ENCODE measurements at places on chromosomes 7 and 10. TPM values are rescaled to one million over a fixed set of nuclear protein-coding genes. Genes with fewer than 3 reads are reported as not detected.
A peak's percentile ranks its signal among the peaks of the same experiment; 100 is the strongest.

- no peak overlapping the region for H3K27ac ChIP-seq
- peaks cover 9% of the 10 kb centered on the region for H3K4me1 ChIP-seq
- H3K27me3 ChIP-seq = peaks cover 44% of the 10 kb centered on the region
- no peak for DNase-seq
- no peak overlapping the region for H3K4me3 ChIP-seq
Measured at GRCh38 chr10:100565206-100565985, 29.7 kb downstream of the HIF1AN start.

GRCh38 chr10:91887272-91888076 lies 21.8 kb downstream of the FGFBP3 start:
- H3K4me3 ChIP-seq = peak overlapping the region; percentile 77
- peaks cover 9% of the 10 kb centered on the region for H3K4me1 ChIP-seq
- H3K27ac ChIP-seq = peak overlapping the region; percentile 63
- DNase-seq = peak; percentile 41
- H3K36me3 ChIP-seq = no peaks in the 10 kb centered on the region

C10orf53 gene
- not detected for total RNA-seq

GRCh38 chr10:29951441-29951931 lies 107.9 kb downstream of the JCAD start:
- DNase-seq = no peak
- H3K27ac ChIP-seq = no peak overlapping the region
- H3K4me3 ChIP-seq = no peak overlapping the region

DNA sequence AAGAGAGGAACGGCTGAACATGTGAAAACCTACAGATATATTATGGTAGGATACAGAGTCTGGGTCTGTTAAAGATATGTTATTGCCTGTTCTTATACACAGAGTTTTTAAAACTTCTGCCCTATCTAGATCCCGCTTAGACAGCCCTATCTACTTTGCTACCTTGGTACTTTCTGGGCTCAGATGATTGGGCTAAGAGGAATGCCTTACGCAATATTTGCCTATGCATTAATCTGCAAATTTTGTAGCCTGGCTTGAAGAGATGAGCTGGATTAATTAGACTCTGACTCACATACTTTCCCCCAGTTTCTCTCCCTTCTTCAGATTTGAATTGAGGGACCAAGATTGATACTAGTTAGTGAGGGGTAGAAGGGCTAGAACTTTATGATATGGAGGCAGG lies 33.6 kb upstream of the A1CF start:
- H3K27me3 ChIP-seq = peaks cover 5% of the 10 kb centered on the region
- H3K4me3 ChIP-seq = no peak overlapping the region
- no peaks in the 10 kb centered on the region for H3K36me3 ChIP-seq
- no peak overlapping the region for H3K27ac ChIP-seq

DNA sequence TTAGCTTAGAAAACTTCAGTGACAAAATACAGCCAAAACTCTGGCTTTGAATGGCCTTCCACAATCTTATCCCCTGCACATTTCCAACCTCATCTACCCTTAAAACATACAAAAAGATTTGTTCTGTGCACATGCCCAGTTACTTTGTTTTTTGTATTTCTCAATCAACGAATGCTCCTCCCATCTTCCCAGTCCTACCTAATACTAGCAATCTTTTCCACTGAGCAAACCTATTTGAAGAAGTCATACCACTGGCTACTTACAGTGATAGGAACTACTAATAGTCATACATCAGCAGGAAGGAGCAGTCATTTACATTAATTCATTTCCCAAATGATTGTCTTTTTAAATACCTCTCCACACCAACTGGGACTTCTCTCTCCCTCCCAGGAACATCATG lies 2.5 kb downstream of the USP54 start:
- H3K4me1 ChIP-seq = peaks cover 19% of the 10 kb centered on the region
- no peak for DNase-seq
- no peak overlapping the region for H3K4me3 ChIP-seq
- no peak overlapping the region for H3K27ac ChIP-seq

DNA sequence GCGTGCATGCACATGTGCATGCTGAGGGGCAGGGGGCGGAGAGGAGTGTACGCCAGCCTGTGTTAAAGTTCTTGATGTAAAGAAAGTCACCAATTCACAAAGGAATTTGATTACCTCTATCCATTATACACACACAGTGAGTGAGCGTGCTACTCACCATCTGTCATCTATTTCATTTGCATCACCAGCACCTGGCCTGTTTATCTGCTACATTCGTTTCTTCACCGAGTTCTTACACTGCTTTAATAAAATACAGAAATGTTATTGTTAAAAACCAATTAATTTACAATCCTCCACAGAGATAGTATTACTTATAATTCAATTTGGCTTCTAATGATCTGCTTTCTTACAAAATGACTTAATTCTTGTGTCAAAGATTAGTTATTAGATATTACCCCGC lies 32.6 kb downstream of the NEUROD6 start:
- H3K36me3 ChIP-seq = no peaks in the 10 kb centered on the region
- no peaks in the 10 kb centered on the region for H3K4me1 ChIP-seq
- H3K27ac ChIP-seq = no peak overlapping the region

DNA sequence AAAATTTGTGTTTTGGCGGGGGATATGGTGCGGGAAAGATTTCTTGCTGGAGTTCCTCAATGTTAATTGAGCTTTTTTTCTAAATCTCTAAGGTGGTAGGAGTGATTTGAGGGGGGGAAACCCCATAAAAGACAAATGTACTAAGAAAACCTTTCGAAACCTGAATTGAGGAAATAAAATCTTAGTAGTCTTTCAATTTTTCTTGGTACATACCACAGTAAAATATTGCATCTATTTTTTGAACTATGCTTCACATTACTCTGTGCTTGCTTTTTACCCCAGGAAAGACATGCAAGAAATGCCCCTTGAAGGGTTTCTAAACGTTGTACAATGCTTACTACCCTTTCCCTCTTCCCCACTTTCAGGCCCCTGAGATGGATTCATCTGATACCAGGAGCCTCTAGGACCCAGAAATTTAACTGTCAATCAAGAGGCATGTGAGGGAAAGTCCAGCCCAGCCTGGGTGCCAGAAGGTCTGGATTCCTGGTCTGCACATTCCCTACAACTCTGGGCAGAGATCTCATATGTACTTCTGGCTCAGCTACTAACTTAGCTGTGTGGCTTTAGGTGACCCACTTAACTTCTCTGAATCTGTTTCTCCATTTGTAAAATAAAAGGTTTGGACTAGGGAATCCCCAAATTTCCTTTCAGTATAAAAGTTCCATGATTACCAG lies 5.8 kb upstream of the PDCD4 start:
- DNase-seq = no peak
- H3K27ac ChIP-seq = peak overlapping the region; percentile 96
- H3K27me3 ChIP-seq = no peaks in the 10 kb centered on the region

GRCh38 chr7:127954357-127954748 lies 76.9 kb downstream of the LRRC4 start:
- no peaks in the 10 kb centered on the region for H3K27me3 ChIP-seq
- H3K27ac ChIP-seq = no peak overlapping the region
- peaks cover 3% of the 10 kb centered on the region for H3K4me1 ChIP-seq
- peaks cover 20% of the 10 kb centered on the region for H3K36me3 ChIP-seq
- no peak overlapping the region for H3K4me3 ChIP-seq
- DNase-seq = no peak

FAM25G gene
- not detected for total RNA-seq

DNA sequence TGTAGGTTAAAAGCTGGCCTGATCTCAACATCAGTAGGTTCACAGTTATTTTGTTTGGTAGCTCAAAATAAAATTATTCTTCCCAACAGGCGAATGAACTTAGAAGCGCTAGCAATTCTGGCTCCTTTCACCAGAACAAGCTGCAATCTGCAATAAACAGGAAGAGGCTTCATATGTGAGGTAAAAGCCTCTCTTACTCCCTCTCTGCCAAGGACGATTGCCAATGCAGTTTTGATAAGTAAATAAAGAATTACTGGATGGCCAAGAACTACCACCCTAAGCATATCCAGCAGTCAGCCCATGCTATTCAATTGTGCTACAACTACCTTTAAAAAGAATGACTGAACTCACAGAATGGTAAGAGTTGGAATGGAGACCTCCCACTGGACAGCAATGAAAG lies 150.0 kb upstream of the LAMB4 start:
- no peak overlapping the region for H3K27ac ChIP-seq
- H3K4me3 ChIP-seq = no peak overlapping the region
- peaks cover 23% of the 10 kb centered on the region for H3K4me1 ChIP-seq

DNA sequence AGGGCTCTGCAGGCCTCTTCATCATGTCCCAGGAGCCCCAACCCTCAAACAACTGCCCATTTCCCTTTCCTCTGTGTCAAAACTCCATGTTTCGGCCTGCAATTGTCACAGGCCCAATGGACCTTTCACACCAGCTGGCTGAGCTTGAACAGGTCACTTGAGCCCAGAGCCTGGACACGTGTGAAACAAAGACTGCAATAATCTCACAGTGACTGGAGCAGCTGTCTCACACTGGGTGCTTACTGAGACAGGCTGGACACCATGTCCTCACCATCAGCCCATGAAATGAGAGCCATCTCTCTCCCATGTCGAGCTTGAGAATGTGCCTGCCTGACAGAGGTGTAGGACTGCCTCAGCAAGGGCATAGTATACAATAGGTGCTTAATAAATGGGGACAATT lies 19.5 kb upstream of the EIF5AL1 start:
- no peak overlapping the region for H3K4me3 ChIP-seq
- H3K36me3 ChIP-seq = no peaks in the 10 kb centered on the region
- H3K27ac ChIP-seq = no peak overlapping the region
- H3K4me1 ChIP-seq = no peaks in the 10 kb centered on the region
- no peak for DNase-seq
- peaks cover 5% of the 10 kb centered on the region for H3K27me3 ChIP-seq

DNA sequence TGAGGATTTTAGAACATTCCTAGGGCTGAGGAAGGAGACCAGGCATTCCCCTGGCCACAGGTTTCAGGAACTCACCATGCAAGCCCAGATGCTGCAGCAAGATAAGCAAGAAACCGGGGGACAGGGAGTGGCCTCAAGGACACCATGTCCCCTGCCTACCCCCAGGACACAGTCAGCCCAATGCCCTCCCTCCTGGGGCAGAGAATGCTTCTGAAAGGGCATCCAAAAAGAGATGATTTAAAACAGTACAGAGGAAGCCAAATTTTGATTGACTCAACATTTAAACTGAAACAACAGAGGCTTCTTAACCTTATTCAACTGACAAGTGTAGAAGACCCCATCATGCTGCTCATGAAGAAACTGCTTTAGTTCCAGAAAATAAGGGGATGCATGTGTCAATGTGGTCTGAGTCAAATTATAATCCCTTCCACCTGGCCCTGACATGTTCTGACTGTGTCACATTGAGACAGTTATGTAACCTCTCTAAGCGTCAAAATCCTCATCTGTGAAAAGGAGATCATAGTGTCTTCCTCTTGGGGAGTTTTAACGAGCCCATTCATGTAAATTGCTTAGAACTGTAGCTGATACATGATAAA lies 60.0 kb downstream of the ICA1 start:
- no peak overlapping the region for H3K27ac ChIP-seq
- H3K36me3 ChIP-seq = no peaks in the 10 kb centered on the region
- no peak overlapping the region for H3K4me3 ChIP-seq
- peaks cover 5% of the 10 kb centered on the region for H3K27me3 ChIP-seq
- peaks cover 18% of the 10 kb centered on the region for H3K4me1 ChIP-seq
- no peak for DNase-seq

MET gene
- total RNA-seq = 0.27 TPM

GRCh38 chr10:60978287-60979115 lies 34.5 kb upstream of the RHOBTB1 start:
- H3K27me3 ChIP-seq = peaks cover 6% of the 10 kb centered on the region
- no peak for DNase-seq
- peaks cover 7% of the 10 kb centered on the region for H3K4me1 ChIP-seq
- H3K4me3 ChIP-seq = no peak overlapping the region
- no peak overlapping the region for H3K27ac ChIP-seq

TMEM176B gene
- not detected for total RNA-seq

DNA sequence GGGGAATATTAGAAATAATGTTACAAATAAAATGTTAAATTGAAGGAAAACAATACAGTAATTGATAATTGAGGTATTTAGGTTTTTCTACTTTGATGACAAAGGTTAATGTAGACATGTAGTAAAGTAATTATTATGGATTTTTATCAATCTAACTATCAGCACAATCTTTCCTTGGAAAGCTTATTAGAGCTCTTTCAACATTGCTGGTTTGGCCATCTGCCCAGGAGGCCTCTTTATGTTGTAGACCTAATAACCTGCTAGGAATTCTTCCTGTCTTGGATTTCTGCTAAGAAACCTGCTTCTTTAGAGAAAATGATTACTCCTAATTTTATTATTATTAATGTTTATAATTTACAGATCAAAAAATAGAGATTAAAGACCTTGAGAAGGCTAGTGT lies 78.9 kb downstream of the CHRM2 start:
- no peaks in the 10 kb centered on the region for H3K36me3 ChIP-seq
- no peaks in the 10 kb centered on the region for H3K27me3 ChIP-seq
- DNase-seq = no peak
- no peaks in the 10 kb centered on the region for H3K4me1 ChIP-seq

DIP2C gene
- 0.85 TPM for total RNA-seq

GRCh38 chr10:78042058-78042751 lies 8.5 kb downstream of the RPS24 start:
- H3K4me1 ChIP-seq = peaks cover 64% of the 10 kb centered on the region
- H3K36me3 ChIP-seq = peaks cover 54% of the 10 kb centered on the region
- no peaks in the 10 kb centered on the region for H3K27me3 ChIP-seq
- peak overlapping the region; percentile 84 for H3K27ac ChIP-seq

GRM8 gene
- not detected for total RNA-seq

GPR158 gene
- total RNA-seq = not detected

DNA sequence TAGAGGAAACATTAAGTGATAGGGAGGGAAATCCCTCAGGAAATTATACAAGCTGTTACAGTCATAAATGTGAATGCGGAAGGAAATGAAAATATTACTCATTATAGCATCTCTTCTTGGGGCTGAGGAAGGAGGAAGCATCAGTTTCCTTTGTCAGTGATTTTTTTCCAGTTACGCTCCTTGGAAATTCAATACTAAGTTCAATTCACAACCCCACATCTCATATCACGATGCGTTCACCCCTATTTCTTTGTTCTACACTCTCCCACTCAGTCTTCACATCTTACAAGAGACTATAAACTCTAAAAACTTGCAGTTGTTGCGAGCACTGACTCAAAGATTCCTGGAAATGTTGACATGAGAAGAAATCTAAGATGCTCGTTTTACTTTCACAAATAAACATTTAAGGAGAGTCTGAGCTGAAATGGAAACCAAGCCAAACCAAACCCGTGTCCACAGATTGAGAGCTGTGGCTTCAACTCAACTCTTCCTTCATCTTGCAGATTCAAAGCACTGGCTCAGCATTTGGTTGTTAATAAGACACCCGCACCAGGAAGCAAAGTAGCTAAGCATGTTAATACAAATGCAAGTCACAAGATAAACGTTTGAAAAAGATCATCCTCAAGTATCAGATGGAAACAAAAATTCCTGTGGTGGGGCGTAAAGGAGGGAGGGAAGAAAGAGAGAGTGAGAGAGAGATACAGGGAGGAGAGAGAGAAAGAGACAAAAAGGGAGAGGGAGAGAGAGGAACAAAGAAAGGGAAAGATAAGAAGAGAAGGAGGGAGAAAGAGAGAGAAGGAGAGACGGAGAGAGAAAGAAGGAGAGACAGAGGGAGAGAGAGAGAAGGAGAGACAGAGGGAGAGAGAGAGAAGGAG lies 150.0 kb upstream of the RSU1 start:
- no peaks in the 10 kb centered on the region for H3K36me3 ChIP-seq
- H3K4me1 ChIP-seq = peaks cover 10% of the 10 kb centered on the region
- peak; percentile 10 for DNase-seq
- no peak overlapping the region for H3K4me3 ChIP-seq
- H3K27ac ChIP-seq = no peak overlapping the region

GRCh38 chr7:35289376-35289775 lies 35.5 kb upstream of the TBX20 start:
- DNase-seq = no peak
- no peak overlapping the region for H3K4me3 ChIP-seq
- H3K4me1 ChIP-seq = no peaks in the 10 kb centered on the region
- no peaks in the 10 kb centered on the region for H3K36me3 ChIP-seq
- H3K27ac ChIP-seq = no peak overlapping the region
